Stimulated activated CD4-positive, alpha-beta T cell treated with anti-CD3 and anti-CD28 coated beads, Interleukin-2, amount 100 ng/mL, for 24 hours (primary cell): ENCODE measurements at places on chromosomes 1 and 21.
A peak's percentile ranks its signal among the peaks of the same experiment; 100 is the strongest.

- DNase-seq, result peak; percentile 79
Observed at GRCh38 chr1:200979574-200980451, 43.7 kb downstream of the KIF21B start.

DNA sequence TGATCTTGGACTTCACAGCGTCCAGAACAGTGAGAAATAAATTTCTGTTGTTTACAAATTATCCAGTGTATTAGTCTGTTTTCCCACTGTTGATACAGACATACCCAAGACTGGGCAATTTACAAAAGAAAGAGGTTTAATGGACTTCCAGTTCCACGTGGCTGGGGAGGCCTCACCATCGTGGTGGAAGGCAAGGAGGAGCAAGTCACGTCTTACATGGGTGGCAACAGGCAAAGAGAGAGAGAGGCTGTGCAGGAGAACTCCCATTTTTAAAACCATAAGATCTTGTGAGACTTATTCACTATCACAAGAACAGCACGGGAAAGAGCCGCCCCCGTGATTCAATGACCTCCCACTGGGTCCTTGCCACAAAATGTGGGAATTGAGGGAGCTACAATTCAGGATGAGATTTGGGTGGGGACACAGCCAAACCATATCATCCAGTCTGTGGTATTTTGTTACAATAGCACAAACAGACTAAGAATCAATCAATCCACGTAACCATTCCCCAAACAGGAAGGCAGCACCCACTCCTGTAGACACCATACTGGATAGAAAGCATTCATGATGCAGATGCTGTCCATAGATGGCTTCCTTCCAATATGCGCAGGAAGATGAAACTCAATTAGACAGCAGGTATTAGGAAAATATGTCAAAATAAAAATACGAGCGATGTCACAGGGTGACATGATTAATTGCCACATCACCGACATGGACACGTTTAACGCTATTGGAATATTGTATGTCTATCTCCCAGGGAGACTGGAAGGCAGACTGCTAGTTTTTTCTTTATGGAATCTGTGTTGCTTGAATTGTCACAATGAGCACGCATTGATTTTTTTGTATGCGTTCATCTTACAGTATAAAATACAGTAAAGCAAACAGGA is 22.8 kb downstream of the ECE1 start:
- DNase-seq, result no peak

- no peak for DNase-seq
Observed at GRCh38 chr1:43596579-43596978, 53.4 kb upstream of the KDM4A start.

GRCh38 chr1:7481194-7481593 is 289.9 kb upstream of the VAMP3 start:
- DNase-seq, result no peak

DNA sequence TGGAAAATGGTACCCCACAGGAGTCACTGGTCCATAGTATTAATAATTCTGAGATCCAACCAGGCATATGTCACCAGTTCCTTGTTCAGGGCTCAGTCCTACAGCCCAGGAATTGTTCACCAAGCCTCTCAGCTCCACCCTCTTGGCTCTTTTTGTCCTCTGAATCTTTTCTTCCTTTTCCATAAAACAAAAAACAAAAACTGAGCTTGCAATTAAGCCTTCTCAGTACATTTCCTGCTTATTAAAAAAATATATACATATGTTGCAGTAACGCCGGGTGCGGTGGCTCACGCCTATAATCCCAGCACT is 23.4 kb upstream of the KIF1B start:
- no peak for DNase-seq

- DNase-seq, result no peak
Observed at GRCh38 chr1:82160036-82160435, 359.3 kb downstream of the ADGRL2 start.

DNA sequence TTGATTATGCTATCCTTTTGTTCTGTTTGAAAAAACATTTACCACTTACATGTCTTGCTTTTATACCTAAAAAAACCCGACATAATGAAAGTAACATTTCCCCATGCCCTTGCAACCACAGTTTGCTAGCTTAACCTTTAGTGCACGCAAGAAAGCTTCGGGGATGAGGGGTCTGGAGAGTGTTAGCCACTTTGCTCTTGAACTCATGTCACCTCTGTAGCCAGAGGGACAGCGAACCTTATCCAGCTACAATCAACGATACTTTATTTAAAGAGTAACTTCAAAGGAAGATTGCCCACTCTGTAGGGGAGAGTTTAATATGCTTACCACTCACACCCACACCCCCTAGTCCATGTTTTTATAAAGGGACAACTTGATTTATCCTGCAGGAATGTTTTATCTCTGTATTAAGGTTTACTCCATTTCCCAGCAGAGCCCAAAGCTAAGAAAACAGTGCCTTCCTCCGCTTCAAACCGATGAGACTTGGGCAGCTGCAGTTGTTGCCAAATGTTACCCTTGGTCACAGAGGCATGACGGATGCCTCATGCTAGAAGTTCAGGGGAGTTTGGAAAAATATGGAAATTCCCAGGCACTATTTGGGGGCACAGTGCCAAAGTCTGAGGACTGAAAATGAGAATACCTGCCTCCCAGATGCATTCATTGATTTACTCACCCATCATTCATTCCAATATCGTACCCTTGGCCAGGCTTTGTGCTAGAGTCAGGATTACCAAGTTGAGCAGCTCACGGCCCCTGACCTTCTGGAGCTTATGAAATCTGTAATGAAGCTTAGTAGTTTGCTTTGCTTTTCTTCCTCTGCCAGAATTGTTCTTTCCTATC is 61.4 kb upstream of the VCAM1 start:
- no peak for DNase-seq

- DNase-seq, result no peak
Observed at GRCh38 chr1:29900712-29901111, 664.4 kb downstream of the PTPRU start.

DNA sequence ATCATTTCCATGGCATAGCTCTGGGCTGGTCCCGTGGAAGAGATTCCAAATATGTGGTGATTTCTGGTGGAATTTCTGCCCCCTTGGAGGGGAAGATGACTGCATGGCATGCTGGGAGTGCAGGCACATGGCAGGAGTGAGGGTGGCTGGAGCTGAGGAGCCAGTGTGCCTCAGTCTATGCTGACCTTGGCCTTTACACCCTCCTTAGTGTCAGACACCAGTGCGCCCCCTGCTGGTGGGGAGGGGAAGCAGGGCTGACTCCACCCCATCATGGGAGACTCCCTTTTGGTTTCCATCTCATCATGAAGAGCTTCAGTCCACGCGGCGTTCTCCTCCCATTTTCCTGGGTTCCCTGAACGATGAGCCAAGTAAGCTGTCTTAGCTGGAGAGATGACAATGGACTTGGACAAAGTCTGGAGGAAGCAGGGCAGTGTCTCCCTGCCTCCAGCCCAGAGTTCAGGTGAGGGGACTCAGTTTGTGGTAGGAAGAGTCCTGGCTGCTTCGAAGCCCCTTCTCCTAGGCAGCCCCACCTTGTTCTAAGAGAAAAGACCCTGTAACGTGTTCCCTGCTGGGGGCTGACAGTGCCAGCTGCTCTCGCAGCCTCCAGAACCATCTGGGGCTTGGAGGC is 10.3 kb downstream of the ALX3 start:
- DNase-seq, result peak; percentile 84

GRCh38 chr1:91171898-91172297 is 150.1 kb upstream of the ZNF644 start:
- no peak for DNase-seq

- no peak for DNase-seq
Observed at GRCh38 chr1:202126426-202126825, 3.7 kb downstream of the GPR37L1 start.

DNA sequence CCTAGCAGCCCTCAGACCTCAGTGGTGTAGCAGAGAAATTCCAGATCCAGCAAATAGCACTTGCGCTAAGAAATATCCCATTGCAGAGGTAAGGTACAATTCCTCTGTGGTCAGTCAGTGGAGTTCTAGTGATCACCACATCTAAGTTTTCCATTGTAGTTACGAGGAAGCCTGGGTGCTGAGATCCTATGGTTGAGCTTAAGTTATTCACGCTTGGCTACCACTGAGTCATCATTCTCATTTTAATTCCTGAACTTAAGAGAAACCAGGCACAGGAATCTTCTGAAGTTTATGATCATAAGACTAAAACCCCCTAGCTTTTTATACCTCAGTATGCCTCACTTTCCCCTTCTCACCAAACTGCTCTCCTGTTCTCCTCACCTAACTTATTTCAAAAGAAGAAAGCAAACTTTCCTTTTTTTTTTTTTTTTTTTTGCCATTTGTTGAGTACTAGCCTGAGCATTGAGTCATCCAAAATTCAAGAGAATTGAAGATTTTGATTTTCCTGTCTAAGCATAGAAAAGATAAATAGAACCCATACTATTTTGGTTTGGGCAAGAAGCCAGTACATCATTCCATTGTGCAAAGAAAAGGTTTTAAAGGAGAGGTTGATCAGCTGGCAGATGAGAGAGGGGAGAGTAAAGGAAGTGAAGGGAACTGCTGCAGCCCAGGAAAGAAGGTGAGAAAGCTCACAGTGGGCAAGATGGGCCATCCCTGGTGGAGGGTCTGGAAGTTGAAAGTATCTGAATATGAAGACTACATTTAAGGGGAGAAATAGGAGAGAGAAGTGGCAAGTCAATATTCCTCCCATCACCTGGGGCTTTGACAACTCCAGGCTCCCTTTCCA is 39.9 kb downstream of the SERBP1 start:
- no peak for DNase-seq

- no peak for DNase-seq
Observed at GRCh38 chr1:200107004-200107470, 79.5 kb downstream of the NR5A2 start.

DNA sequence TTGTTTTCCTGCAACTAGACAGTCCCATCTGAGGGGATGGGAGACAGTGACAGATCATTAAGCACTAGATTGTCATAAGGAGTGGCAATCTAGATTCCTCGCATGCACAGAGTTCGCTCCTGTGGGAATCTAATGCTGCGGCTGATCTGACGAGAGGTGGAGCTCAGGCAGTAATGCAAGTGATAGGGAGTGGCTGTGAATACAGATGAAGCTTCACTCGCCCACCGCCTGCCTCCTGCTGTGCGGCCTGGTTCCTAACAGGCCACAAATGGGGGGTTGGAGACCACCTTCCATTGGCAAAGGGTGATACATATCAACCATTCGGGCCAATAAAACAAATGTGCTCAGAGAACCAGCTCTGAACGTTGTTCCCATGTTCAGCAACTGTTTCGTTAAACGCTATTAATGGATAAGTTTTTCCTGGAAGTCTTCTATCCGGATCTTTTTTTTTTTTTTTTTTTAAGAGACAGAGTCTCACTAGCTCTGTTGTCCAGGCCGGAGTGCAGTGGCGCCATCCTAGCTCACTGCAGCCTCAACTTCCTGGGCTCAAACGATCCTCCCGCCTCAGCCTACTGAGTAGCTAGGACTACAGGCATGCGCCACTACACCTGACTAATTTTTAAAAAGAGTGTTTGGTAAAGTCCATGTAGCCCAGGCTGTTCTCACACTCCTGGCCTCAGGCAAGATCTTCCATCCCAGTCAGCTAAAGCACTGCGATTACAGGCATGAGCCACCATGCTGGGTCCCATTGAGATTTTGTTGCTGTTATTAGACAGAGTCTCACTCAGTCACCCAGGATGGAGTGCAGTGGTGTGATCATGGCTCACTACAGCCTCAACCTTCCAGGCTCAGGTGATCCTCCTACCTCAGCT is 8.7 kb upstream of the RSRP1 start:
- DNase-seq, result no peak

DNA sequence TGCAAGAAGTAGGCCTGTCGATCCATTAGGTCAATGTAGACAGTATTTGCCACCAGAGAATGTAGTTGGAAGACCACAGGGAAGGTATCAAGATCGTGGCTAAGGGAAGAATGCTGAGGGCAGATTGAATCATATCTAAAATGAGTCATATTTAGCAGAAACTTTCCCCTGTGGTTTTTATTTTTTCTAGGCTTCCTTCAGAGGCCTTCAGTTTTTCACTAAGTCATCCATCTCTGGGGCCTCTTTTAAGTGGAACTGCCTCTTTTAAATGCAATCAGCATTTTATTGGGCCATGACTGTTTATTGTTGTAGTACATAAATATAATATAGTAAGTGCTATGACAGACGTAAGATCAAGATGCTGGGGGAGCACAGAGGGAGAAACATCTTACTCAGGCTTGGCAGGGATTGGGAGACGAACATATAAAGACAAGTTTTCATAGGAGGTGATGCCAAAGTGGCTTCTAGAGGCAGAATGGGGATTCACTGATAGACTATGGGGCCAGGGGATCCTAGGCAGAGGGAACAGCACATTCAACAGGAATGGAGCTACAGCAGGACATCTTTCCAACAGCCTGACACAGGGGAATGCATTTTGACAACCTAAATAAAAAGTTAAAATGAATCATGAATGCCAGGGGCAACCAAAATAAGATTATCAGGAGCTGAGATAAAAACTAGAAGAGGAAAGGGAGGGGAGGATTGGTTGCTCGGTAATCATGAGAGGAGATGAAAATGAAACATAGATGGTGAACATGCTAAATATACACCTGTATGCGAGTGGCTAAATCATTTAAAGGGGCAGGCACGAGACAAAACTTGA is 20.1 kb downstream of the UBE2U start:
- no peak for DNase-seq

- DNase-seq, result no peak
Observed at GRCh38 chr1:96370757-96371156, 350.8 kb upstream of the PTBP2 start.

- no peak for DNase-seq
Observed at GRCh38 chr1:32917521-32917920, 16.3 kb upstream of the TMEM54 start.
